COLO829 (cell line): ENCODE measurements at places on chromosomes 7 and 10.

- no peak for DNase-seq
These were observed 57.0 kb downstream of the PRKAG2 start for GRCh38 chr7:151819866-151820265.

GRCh38 chr10:77970869-77971803, 44.6 kb upstream of the DLG5 start:
- DNase-seq, result peak; percentile 69

DNA sequence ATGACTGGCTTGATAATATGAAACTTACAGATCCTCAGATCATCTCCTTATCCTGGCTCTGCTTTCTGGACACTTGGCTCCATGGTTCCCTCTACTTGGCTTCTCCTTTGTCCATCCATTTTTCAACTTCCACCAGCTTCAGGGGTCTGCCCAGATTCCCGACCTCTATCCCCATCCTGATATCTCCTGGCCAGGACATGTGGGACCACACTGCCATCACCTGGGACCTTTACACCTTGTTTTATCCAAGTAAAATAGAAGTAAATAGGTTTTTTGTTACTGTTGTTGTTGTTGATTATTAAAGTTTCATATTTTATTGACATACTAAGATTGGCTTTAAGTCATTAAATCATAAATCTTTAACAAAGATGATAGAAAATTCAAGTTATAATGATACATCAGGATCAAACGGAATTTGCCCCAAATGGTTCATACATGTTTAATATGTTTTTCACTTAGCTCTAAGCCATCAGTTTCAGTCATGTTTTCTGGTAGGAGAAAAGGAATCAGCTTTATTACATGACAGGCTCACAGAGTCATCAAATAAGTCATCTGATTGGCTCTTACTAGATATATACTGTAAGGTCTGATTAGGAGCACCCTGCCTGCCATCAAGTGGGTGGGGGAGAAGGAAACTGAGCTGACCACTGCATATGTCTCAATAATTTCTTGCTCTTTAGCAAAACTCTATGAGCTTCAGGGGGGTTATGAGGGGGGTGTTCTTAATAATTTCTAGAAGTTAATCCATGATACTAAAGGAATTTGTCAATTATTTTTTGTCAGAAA, 111.5 kb upstream of the AHR start:
- no peak for DNase-seq

DNA sequence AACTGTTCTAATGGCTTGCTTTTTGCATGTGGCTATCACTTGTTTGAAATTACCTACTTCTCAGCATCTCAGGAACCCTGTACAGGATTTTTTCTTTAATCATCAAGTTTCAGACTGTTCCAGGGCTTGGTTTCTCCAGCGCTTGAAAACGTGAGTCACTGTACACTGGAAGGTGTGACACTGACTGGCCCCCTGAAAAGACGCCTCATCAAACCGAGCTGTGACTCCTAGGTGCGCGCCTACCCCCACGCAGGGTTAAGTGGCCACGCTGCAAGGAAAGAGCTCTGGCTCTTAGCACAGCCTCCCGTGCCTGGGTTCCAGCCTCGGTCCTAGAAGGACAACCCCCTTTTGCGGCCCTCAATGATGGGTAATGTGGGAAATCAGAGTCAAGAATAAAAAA, 81.0 kb downstream of the EBF3 start:
- DNase-seq, result no peak

DNA sequence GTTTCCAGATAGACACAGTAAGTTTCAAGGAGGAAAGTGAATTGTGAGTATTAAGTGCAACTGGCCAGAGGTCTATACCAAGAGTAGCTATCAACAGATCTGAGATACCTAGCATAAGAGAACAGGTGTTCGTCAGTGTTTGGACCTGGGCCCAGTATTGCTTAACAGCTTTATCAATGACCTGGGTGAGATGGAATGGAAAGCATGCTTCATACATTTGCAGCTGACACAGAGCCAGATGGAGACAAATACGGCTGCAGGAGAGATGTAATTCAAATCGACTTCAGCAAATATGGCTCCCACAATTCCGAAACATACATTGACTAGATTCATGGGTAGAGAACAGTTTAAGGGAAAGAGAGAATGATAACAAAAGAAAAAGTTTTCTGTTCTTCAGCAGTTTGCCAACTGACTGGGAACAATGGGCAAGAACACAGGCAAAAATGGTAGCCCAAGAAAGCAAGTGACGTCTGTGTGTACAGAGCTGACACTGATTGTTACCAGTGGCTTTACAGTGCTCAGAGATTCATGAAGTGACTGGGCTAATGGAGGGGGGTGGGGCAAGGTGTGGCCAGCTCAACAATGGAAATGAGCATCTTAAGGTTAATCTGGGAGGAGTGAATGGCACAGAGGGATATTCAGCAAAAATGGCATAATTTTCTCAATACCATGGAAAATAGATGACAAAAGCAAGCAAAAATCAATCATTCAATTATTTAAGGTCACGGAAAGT, 28.0 kb upstream of the COBL start:
- no peak for DNase-seq

DNA sequence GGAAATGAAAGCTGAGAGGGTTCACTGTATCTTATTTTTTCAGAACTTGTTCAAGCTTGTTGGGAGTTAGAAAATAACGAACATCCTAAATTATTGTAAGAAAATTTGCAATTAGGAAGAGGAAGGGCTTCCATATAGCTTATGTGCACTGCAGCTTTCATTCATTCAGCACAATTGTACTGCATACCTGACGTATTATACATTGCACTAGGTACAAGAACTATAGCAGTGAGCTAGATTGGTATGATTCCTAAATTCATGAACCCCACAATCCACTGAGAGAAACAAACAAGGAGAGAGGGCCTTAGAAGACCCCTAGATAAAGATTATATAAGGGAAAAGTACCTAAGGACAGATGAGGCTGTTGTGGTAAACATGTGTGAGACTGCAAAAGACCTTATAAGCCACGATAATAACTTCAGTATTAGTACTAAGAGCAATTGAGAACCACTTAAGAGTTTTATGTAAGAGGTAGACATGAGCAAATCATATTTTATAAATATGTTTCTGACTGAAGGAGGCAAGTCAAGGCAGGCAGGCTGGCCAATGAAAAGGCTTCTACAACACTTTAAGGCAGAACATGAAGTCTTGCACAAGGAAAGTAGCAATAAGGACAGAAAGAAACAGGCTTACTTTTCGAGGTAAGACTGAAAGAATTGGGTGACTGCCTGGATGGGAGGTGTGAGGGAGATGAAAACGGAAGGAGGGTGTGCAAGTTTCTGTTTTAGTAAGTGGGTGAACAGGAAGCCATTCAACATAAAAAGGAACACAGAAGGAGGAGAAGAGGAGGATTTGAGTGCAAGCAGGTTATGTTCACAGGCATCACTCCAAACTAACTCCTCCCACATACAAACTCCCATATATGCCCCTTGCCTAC, 77.9 kb upstream of the LRRN3 start:
- DNase-seq, result no peak

- no peak for DNase-seq
These were observed 16.2 kb downstream of the SLC16A12 start for GRCh38 chr10:89518876-89519842.

GRCh38 chr7:93921607-93922566, at the start of gene GNG11:
TSS of gene GNG11 (plus strand) at chr7:93921735. CDS start at chr7:93922138, 403 bp downstream.
- peak; percentile 35 for DNase-seq

- DNase-seq, result no peak
These were observed 125.1 kb upstream of the PPIF start for GRCh38 chr10:79222186-79222585.

DNA sequence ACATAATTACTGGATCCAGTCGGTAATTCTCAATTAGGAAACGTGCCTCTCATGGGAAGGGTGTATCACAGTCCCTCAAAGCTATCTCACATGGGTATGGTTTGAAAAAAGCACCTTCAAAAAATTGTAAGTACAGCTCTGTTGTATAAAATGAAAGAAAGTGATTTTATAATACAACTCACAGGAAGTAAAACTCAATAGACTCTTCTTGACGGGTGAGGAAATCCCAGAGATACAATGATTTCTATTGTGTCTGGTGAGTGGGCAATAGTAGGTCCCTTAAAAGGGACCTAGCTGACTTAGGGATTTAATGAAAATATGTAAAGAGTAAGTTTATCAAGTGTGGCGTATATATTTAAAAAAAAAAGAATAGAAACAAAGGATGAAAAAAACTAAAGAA, 27.0 kb downstream of the TASOR2 start:
- DNase-seq, result peak; percentile 33

GRCh38 chr7:147607157-147607800, 983.3 kb upstream of the C7orf33 start:
- no peak for DNase-seq

- peak; percentile 10 for DNase-seq
These were observed at the start of gene PCBD1 for GRCh38 chr10:70887804-70888800. TSS of gene PCBD1 (minus strand) at chr10:70888565. CDS start at chr10:70888533, 32 bp downstream.

GRCh38 chr10:47009215-47009838, 98.1 kb downstream of the PTPN20 start:
- DNase-seq, result no peak

DNA sequence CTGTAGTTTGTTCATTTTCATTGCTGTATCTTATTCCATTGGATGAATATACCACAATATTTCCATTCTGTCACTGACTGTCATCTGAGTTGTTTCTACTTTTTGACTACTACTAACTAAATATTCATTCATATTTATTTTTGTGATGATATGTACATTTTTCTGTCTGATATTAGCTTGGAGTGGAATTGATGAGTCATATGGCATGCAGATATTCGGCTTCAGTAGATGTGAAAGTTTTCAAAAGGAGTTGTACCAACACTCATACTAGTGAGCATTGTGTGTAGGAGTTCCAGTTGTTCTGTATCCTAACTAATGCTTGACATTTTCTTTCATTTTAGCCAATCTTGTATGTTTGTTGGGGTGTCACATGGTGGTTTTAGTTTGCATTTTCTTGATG, 7.7 kb downstream of the RUNDC3B start:
- DNase-seq, result no peak

GRCh38 chr7:156324201-156324600, 316.4 kb upstream of the RNF32 start:
- DNase-seq, result no peak

DNA sequence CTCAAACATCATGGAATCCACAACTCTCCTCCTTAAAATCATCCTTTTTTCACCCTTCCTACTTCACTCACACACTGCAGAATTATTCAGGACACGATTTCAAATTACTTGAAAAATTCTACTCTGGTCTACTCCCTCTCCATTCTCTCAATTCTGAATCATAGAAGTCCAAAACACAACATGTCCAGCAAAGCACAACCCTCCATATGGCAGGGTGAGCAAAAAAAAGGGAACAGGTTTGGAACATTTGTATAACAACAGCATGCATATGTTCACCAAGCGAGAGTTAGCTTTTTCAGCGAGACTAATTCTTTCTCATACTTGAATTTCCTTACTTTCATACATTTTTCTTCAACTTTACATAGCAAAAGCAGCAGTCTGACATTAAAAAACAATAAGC, 73.4 kb downstream of the ABI1 start:
- no peak for DNase-seq

DNA sequence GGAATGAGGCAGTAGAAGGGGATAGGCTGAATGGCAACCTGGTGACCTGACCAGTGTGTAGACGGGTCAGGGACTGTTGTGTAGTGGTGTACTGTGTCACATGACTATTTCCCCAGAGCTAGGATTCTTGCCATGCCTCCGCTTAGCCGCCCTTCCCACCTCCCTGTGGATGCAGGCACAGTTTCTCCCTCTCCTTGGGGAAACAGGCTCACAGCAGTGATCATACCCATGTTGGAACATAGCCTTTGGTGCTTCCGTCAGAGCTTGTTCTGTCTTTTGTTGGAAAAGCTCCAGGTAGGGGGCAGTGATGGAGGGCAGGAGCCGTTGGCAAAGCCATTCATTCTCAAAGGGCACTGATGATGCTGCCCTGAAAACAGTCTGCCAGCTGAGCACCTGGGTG, 44.3 kb downstream of the OGDH start:
- DNase-seq, result no peak

GRCh38 chr10:95588025-95588424, 26.9 kb upstream of the SORBS1 start:
- DNase-seq, result no peak

GRCh38 chr7:133836666-133837065, 290.5 kb upstream of the LRGUK start:
- DNase-seq, result no peak

DNA sequence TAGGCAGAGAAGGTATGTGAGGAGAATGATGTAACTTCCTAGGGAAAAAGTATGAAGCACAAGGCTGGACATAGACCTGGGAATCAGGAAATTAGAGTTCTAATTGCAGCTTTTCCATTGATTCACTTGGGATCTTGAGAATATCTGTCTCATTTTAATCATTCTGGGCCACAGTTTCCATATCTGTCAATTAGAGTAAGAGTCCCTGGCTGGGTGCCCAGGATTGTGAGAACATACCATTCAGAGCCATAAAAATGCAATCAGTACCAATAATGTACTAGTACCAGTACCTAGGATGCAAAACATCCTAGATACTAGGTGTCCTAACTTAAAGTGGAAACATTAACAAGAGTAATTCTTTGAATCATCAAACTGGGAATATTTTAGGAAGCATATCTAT, 29.6 kb downstream of the CAV1 start:
- DNase-seq, result no peak

DNA sequence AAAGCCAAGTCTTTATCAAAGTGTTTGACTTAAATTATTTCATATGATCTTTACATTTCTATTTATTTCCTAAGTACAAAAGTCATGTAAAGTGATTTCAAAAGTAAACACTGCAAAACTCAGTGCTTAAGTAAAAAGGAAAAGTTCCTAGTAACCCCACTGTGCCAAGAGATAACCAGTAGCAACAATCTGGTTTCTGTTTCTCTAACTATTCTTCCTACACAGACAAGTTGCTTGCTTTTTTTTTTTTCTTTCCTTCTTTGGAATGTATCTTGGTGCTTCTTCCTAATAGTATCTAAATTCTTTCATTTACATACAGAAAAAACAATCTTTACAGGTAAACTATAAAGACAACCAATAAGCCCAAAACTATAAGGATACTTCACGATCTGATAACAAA, 3.1 kb downstream of the JCAD start:
- DNase-seq, result no peak

DNA sequence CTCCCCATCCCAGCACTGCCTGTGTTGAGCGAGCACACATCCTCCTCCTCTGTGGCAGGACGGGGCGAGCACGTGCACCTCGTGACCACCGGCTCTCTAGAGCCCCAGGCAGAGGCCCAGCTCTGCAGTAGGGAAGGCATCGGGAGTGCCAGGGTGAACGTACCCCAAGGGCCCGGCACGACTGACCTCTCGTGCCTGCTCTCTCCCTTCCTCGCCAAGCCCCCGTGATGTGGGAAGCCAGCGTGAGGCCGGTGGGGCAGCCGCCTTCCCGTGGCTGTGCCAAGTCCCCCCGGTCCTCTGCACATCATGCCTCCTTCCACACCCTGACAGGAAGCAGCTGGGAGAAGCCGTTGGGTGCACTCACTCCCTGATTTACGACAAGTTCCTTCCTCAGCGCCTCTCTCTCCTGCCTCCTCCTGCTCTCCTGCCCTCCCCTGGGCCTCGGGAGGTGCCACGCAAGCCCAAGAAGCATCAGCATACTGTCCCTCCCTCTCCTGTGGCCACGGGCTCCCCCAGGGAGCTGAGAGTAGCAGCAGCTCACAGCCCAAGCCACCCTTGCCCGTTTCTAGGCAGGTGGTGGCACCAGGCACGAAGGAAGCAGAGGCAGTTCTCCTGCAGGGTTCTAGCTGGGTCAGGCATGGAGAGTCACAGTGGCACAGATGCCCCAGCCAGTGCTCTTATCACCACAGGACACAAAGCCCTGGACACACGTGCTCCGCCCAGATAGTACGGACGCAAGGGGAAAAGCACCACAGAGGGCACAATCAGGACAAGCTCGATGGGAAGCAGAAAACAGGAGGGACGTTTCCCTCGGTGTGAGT, 47.0 kb downstream of the AMZ1 start:
- no peak for DNase-seq
